Left renal pelvis (tissue), 4 donors: ENCODE measurements at places on chromosomes 3 and 15.

DNA sequence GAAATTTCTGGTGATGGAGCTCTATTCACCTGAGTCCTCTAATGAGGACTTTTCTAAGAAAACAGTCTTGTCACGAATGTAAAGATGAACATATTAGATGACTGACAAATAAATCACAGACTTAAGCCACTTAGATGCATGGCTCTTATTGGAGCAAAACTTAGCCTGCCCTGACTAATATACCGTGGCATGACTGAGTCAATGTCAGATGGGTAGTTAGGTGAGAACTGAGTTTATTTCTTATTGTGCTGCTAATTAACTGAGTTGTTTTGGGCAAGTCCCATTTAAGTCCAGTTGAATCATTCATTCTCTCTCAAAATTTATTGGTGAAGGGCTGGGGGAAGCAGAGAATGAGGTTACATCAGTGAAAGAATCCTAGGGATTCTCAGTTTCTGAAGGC, 459.8 kb downstream of the MCTP2 start:
- no peak for DNase-seq

GRCh38 chr15:101346928-101347327, 51.9 kb upstream of the SNRPA1 start:
- DNase-seq = no peak

DNA sequence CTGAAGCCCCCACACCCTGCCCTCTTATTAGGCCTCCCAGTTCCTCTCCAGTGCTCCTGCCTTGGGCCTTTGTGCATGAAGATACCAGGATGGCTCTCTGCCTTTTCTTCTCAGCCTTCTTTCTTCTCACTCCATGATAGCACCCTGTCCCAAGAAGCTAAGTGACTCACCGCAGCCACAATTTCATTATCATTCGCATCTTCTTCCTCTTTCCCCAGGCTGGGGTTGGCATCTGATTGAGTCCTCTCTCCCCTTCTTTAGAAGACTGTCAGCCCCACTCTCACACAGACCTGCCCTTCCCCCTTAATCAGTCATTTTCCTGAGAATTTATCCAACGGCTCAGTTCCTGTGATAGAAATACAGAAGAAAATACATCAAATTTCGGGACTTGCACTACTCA, 102.0 kb downstream of the STAC start:
- DNase-seq = no peak

- no peak for DNase-seq
Measured at GRCh38 chr3:84125201-84125721, 833.5 kb upstream of the CADM2 start.

DNA sequence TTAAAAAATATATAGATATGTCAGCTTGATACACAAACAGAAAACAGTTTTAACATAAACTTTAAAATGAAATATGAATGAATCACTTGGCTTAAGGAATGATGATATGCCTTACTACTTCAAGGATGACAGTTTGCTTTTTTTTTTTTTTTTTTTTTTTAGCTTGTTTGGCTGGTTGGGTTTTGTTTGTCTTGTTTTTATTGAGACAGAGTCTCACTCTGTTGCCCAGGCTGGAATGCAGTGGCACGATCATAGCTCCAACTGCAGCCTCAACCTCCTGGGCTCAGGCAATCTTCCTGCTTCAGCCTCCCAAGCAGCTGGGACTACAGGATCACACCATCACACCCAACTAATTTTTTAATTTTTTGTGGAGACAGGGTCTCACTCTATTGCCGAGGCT, 14.5 kb downstream of the LRRC2 start:
- DNase-seq = no peak

- DNase-seq = no peak
Measured at GRCh38 chr15:92083190-92083589, 229.7 kb downstream of the SLCO3A1 start.

DNA sequence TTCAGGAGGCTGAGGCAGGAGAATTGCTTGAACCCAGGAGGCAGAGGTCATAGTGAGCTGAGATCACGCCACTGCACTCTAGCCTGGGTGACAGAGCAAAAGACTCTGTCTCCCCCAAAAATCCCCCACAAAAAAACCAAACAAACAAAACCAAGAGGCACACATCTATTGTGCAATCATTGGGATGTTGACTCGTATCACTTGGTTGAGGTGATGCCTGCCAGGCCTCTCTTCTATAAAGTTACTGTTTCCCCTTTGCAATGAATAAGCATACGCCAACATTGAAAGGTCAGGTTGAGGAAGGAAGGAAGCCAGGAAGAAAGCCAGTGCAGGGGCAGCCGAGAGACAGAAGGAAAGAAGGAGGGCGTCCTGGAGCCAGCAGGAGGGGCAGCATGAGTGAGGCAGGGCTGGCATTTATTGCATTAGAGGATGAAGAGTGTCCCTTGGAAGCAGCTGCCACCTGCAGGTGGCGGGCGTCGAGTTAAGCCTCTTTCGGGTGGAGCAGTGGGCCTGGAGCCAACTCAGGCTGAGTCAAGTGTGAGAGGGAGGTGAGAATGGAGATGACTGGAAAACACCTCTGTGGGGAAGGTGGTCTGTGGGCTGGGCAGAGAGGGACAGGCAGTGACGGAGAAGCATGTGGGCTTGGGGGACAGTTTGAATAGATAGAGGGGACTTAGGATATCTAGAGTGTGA, 8.3 kb upstream of the CSPG4 start:
- no peak for DNase-seq

DNA sequence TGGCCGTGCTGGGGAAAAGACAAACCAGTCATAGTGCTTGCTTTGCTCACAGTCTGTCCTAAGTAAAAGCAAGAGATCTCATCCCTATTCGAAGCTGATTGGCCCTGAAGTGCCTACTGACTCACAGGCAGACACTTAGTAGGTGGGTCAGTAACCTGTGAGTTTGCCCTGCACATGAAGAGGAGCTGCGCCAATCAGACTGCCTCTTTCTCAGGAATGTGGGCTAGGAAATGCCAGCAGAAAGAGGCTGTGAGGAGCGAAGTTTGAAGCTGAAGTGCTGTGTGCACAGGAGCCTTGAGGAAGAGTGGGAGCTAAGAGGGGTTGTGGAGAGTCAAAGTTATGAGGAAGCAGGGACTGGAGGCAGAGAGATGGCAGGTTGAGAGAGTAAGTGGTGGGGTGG, 126.8 kb downstream of the IL20RB start:
- no peak for DNase-seq

- no peak for DNase-seq
Measured at GRCh38 chr15:77145370-77145769, 74.5 kb upstream of the TSPAN3 start.

- DNase-seq = no peak
Measured at GRCh38 chr3:195892105-195893043, 16.0 kb downstream of the TNK2 start.

DNA sequence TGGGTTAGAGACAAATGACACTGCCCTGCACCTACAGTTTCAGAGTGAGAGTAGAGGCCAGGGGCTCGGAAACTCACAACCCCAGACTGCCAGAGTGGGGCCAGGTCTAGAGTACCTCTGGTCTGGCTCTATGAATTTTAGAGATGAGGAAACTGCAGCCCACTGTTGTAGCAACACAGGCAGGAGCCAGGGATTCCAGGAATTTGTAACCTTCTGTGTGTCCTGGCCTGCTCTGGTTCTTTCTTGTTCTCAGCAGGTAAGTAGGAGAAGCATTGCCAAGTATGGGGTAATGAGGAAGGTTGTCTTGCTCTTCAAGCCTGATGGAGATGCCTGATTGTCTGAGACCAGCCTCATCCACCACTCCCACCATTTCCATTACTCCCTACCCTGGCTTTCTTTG, 221.8 kb downstream of the UACA start:
- DNase-seq = no peak

DNA sequence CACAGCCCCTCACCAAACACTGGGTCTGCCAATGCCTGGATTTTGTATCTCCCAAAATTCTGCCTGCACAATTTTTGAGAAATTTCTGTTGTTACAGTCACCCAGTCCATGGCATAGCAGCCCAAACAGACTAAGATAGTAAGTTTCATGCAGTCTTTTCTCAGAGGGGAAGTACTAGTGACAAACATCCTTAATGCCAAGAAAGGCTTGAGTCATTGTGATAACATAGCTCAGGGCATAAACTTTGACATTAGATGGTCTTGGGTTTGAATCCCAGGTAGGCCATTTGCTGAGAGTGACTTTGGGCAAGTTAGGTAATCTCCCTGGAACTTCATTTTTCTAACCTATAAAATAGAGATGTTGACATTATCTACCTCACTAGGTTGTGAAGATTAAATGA, 36.1 kb upstream of the PFN2 start:
- DNase-seq = no peak

DNA sequence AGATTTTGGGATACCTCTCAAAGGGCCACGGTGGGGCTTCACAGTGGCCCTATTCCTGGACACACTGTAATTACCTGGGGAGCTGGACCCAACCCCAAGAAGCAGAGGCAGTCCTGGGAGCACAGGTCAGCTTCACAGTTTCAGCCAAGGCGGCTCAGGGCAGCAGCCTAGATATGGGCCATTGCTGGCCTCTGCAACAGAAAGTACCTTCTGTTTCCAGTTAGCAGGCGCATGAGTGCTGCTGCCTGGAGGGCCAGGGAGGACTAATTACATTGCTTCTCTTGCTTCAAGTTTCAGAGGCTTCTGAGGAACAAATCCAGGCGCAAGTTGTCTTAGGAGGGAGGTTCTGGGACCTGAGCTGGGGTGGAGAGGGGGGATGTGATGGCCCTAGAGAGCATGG, 13.5 kb upstream of the DUSP7 start:
- no peak for DNase-seq

DNA sequence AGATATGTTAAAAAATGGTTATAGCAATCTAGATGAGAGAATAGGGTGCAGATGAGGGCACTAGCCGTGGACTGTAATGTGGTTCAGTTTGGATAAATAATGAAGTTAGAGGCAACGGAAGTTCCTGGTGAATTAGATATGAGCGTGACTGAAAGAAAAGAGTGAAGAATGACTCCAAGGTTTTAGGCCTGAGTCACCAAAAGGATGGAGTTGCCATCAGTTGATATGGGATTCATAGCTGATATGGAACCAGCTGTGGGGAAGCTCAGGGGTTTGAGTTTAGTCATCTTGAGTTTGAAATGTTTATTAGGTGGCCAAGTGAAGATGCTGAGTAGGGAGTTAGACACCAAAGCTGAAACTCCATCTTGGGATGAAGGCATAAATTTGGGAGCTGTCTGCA, 66.2 kb downstream of the SSR3 start:
- no peak for DNase-seq

DNA sequence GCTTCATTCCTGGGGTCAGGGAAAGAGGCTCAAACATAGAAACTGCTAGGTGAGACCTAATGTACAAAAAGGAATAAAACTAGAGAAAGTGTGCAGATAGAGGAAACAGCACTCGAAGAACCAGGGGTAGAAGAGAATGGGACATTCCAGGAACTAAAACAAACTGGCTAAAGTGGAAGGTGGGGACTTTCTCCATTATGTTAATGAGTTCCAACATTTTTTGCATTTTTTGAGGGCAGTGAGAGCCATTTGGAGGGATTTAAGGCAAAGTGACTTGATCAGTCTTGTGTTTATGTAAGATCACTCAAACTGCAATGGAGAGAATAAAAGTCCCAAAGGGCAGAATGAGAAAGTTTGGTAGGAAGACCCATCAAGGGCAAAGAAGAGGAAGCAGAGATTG, 20.6 kb upstream of the SLC4A7 start:
- DNase-seq = no peak

GRCh38 chr15:46344115-46344724, 709.4 kb downstream of the SQOR start:
- DNase-seq = no peak

DNA sequence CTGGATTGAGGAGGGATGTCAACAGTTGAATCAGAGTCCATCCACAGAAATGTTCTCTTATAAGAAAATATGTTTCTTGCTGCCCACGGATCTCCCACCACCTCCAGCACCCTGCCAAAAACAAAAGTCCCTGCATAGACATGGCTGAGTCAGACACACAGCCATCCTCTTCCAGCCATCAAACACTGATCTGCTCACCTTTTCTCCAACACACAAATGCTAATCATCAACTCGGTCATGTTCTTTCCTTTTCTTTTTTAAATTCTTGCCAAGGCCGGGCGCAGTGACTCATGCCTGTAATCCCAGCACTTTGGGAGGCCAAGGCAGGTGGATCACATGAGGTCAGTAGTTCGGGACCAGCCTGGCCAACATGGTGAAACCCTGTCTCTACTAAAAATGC, 110.7 kb upstream of the IL12A start:
- DNase-seq = no peak

- DNase-seq = no peak
Measured at GRCh38 chr3:122098611-122099010, 43.4 kb downstream of the CD86 start.

DNA sequence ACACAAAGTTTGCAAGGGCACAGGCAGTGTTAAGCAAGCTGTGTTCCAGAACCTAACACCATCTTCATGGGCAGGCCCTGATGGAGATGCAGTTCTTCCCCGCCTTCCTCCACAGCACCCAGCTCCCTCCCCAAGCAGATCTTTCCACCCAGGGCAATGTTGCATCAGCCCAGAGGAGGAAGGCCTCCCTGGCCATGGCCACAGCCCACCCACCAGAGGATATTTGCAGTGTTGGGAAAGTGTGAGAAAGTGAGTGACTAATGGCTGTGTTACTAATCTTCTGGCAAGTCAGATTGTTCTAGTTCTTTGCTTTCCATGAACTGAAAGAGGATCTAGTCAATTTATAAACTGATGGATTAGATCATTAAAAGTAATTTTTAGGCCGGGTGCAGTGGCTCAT, 42.0 kb upstream of the ATP10A start:
- DNase-seq = no peak

GRCh38 chr3:55607844-55608243, 120.7 kb upstream of the WNT5A start:
- no peak for DNase-seq

DNA sequence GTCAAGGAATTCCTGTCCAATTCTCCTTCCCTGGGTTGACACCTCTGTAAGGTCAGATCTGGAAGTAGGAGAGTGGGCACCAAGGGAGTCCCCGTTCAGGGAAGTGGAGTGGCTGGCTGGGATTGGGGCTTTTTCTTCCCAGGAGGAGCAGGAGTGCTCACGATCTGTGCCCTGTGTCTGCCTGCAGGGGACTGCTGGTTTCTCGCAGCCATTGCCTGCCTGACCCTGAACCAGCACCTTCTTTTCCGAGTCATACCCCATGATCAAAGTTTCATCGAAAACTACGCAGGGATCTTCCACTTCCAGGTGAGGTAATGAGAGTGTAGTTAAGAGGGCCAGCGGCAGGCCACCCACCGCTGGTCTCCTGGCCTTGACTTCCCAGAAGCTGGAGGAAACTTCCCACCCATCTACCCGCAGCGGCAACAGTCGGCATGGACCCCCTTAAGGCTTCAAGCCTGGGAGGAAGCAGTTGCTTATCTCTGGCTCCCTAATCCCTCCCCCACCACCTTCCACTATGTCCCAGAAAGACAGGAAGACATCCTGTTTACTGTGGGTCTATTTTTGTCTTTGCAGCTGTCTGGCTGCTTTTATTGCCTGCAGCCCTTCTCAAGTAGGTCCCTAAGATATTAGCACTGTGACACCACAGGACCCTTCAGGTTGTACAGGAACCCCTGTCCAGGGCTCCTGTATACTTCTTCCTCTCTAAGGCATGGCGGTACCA, 26.8 kb downstream of the CAPN3 start:
- no peak for DNase-seq
